ENCODE measurements at places on chromosomes 11 and 22. TPM values are rescaled to one million over a fixed set of nuclear protein-coding genes. Genes with fewer than 3 reads are reported as not detected.
A peak's percentile ranks its signal among the peaks of the same experiment; 100 is the strongest.

The ELMOD1 gene
- total RNA-seq, result 0.66 TPM

The TUBA8 gene
- 2.6 TPM for total RNA-seq

The SIK2 gene
- 16.2 TPM for total RNA-seq

The WNT11 gene
- total RNA-seq, result 3.3 TPM

The SAAL1 gene
- 12.1 TPM for total RNA-seq

The OR52K2 gene
- total RNA-seq, result not detected

The TSGA10IP gene
- not detected for total RNA-seq

The CCDC188 gene
- total RNA-seq, result not detected

The TTLL8 gene
- total RNA-seq, result not detected

The NRXN2 gene
- 5.1 TPM for total RNA-seq

The PANX3 gene
- total RNA-seq, result not detected

DNA sequence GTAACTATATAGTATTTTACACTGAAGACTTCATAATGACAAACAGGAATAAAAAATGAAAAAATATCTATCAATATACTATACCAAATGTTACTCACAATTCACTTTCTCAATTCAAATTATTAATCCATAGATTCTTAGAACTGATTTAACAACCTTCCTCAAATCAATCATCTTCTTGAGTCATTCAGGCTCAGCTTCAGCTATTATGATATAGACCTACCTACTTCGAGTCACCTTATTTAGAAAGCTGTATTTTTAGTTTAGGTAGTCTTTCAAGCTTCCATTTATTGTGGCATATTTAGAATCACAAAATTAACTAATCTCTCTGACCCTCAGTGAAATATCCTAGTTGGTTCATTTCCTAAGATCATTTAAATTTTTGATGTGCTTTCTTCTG, 8.2 kb downstream of the CREBZF start:
- no peak for ATAC-seq

DNA sequence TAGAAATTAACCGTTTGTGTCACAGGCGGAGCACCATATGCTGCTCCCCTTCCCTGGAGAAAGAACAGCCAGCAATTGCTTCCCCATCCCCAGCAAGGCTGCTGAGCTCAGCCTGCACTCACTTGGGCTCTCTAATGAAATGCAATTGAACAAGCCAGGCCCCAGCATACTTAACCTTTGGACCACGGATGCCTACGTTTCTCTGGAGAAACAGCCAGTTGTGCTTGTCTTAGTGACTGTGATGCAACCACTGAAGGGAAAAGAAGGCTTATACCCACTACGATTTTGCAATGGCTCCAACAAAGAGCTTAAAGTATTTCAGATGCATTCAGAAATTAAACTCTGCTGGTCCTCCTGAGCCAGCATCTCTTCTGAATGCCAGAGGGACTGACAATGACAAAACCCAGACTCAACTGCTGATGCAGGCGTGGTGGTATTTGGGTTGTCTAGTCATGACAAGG, 51.3 kb upstream of the SESN3 start:
- ATAC-seq, result peak; percentile 63

DNA sequence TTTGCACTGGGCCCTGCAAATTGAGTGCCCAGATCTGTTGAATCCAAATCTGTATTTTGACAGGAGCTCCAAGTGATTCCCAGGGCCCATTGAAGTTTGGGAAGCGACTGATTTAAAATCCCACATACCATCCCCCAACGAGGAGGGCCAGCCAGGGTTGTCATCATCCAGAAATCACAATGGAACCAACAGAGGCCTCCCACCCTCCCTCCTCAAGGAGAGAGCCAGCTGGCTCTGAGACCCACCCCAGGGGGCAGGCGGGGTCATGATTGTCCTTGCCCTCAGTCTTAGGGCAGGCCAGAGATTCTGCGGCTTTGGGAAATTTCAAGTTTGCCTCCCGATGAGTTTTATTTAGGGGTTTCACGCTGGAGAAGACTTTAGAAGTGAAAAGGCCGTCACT, 358.2 kb downstream of the MN1 start:
- no peak for ATAC-seq

DNA sequence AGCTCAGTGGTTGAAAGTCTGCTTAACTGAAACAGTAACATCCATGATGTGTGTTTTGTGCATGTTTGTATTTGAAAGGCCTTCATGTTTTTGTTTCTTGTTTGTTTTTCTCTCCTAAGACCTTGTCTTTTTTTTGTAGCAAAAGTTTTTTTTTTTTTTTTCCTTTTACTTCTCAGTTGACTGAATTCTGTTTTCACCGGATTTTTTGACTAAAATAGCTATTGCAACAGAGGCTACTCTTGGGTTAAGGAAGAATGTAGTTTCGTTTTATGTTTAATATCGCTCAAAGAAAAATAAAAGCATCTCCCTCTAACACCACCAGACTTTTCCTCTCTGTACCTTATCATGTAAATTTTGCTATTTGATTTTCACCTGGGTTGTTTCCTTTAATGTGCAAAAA, 15.1 kb downstream of the APOL6 start:
- ATAC-seq, result no peak

- no peak for ATAC-seq
Observed at GRCh38 chr22:49269928-49270327, 557.7 kb downstream of the BRD1 start.

GRCh38 chr11:107218123-107219013, 200.1 kb upstream of the GUCY1A2 start:
- ATAC-seq, result no peak

- no peak for ATAC-seq
Observed at GRCh38 chr11:57786436-57786835, 24.8 kb downstream of the CTNND1 start.

DNA sequence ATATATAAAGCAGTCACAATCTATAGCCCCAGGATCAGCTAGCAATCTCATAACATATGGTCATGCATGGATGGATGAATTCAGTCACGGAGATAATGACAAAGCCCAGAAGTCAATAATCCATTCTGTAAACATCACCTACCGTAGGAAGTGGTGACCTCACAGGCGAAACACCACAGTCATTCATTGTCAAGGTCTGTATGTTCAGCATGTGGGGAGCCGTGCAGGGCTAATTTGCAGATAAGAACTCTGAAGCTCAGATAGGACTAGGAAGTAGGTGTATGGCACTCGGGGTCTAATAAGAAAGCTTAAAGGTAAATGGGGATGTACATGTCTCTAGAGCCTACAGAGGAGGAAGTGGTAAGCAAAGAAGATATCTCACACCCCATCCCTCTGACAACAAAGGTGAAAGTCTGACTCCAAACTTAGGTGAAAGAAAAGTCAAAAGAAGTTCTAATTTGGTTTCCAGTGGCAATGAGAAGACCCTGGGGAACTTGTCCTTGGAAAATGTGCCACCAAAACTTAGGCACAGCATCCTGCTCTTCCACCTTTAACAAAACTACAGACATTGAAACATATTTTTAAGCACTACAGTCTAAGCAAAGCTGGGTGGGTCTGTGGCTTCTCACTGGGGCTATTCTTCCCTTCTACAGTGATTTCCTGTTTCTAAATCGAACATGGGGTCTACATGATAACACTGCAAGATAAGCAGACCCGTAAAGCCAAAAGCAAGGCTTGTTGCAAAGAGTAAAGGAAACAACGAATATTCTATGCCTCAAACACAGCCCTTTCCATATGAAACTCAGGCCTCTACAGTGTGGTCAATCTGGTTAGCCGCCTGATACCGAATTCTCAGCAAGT, 5.2 kb downstream of the CRTAM start:
- ATAC-seq, result no peak

GRCh38 chr22:30728826-30729225, 34.2 kb downstream of the OSBP2 start:
- no peak for ATAC-seq

DNA sequence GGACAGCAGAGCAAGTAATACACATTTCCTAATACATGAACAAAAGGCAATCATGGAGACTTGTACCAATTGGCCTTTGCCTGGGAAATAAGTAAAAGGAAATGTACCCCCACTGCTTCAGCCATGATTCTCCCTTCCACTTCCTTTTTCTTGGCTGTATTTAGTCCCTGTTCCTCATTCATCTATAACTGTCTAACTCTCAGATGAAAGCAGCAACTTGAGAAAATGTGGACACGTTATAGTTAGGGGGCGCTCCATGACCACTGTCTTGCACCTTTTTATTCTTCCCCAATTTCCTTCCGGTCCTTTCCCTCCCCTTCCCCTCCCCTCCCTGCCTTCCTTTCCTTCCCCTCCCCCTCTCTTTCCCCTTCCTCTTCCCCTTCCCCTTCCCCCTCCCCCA, 61.3 kb upstream of the BARX2 start:
- ATAC-seq, result no peak

DNA sequence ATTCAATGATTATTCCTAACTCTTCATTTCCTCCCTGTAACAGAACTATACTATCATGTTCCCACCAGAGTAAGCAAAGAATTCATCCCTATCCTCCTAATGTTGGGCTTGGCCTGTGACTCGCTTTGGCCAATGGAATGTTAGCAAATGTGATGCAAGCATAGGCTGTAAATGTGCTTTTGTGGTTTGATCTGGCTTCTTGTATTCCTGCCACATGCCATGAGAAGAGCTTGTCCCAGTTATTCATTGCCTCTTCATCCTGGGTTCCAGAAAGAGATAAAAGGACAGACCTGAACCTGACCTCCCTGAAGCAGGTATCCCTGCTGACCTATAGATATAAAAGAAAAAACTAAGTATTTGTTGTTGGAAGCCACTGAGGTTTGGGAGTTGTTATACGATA, 51.0 kb downstream of the SYTL2 start:
- ATAC-seq, result no peak

- no peak for ATAC-seq
Observed at GRCh38 chr11:46240861-46241260, 36.6 kb upstream of the CREB3L1 start.

GRCh38 chr11:112033902-112034301, 8.7 kb downstream of the DLAT start:
- ATAC-seq, result no peak

DNA sequence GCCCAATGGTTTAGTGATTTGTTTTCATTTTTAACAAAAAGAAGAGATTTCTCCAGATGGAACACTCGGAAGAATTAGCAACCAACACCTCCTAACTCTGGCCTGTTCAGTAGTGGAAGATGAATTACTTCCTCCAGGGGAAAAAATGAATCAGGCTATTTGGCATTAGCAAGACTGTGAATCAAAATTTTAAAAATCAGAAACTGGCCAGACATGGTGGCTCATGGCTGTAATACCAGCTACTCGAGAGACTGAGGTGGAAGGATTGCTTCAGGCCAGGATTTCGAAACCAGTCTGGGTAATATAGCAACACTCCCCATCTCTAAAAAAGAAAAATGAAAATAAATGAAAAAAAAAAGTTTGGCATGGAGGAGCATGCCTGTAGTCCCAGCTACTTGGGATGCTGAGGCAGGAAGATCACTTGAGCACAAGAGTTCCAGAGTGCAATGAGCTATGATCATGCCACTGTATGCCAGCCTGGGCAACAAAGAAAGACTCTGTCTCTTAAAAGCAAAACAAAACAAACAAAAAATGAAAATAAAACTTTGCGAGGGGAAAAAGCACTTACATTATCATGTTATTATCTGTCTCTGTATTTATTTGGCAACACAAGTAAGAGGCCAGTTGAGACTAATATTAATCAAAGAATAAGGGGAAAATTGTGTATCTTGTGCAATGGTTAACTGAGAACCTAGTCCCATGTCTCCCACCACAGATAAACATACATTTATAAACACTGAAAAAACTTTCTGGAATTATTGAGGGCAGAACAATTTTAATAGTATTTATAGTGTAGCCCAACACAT, 796.3 kb upstream of the ANO3 start:
- peak; percentile 92 for ATAC-seq

- ATAC-seq, result no peak
Observed at GRCh38 chr11:134646561-134646960, 234.5 kb upstream of the B3GAT1 start.

- no peak for ATAC-seq
Observed at GRCh38 chr11:78426845-78427244, 9.2 kb upstream of the GAB2 start.

DNA sequence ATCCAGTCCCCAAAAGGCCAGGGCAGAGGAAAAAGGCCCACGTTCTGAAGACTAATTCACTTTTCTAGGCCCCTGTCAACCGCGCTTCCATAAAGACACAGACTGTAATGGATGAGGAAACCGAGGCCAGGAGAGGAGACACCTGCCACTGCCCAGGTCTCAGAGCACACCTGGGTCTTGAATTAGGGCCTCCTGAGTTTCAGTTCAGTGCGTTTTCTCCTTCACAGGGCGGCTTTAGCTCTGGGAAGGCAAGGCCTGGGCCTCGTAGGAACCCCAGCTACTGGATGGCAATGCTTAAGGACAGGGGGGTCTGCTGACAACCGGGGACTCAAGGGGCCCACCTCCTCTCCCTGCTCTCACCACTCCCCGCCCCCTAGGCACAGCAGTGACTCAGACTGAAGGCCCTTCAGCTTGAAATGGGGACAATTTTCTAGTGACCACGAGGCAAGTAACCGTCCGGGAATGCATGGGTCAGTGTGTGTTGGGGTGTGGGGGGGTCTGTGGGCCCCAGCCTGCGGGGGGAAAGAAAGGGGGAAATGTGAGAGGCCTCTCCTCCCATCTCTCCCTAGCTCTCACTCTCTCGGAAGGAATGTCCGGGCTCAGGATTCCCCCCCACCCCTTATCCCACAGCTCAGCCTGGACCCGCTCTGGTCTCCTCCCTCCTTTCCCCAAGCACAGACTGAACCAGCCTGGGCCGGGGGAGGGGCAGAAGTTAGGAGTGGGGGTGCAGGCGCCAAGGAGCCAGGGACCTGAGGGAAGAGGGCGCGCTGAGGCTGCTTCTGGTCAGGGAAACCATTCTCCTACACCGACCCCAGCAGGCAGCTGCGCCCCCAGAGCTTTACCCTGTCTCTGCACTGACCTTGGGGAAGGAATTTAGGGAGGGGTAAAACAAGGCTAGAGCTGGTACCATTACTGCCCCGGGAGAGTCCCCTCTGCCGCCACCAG, 17.2 kb downstream of the CREB3L1 start:
- ATAC-seq, result peak; percentile 3

DNA sequence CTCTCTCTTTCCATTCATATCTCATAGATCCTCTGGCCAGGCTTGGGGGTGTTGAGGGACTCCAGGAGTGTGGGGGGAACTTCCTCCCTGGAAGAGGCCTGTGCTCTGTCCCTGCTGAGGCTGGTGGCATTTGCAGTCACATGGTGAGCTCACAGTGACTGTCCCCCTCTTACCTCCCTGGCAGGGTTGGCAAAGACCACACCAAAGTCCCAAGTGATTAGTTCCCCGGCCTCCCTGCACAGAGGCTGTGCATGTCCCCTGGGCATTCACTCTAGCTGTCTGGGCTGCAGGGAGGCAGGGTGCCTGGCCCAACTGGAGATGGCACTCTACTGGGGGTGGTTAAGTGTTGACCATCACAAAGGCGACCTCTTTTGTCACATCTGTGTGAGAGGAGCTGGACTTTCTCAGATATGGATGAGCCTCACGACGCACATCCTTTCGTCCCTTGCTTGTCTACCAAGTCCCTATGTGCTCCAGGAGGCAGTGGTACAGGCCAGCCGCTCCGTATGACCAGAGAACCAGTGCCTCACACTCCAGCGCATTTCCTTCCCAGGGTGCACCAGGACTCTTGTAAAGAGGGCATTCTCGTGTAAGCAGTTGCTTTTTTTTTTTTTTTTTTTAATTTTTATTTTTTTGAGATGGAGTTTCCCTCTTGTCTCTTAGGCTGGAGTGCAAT, 8.8 kb downstream of the TANGO2 start:
- ATAC-seq, result no peak

- ATAC-seq, result no peak
Observed at GRCh38 chr22:44758344-44758973, 6.1 kb downstream of the ARHGAP8 start.

- no peak for ATAC-seq
Observed at GRCh38 chr22:22171357-22172218, 73.0 kb upstream of the VPREB1 start.

- ATAC-seq, result peak; percentile 54
Observed at GRCh38 chr11:85663753-85664614, 945 bp downstream of the CREBZF start.
